ENCODE measurements at places on chromosomes 5 and 9.
A peak's percentile ranks its signal among the peaks of the same experiment; 100 is the strongest.

GRCh38 chr5:67292201-67292940 is 95.8 kb upstream of the CD180 start:
- DNase-seq, result no peak

DNA sequence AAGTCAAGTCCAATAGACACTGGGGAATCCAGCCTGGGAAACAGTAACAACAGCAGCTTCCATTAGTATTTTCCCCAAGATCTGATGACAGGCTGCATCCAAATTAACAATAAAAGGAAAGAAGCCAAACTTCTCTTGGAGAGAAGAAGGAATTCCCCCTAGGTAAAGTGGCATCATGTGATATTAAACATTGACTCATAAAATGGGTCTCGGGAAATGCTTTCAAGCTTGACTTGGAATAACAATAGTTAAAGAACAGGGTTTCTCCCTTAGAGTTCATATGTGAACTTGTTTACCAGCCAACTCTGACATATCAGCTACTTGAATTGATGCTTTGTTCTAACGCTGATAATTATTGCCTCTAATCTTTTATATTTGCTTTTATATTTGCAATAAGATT is 45.4 kb downstream of the ENTREP1 start:
- DNase-seq, result peak; percentile 79

DNA sequence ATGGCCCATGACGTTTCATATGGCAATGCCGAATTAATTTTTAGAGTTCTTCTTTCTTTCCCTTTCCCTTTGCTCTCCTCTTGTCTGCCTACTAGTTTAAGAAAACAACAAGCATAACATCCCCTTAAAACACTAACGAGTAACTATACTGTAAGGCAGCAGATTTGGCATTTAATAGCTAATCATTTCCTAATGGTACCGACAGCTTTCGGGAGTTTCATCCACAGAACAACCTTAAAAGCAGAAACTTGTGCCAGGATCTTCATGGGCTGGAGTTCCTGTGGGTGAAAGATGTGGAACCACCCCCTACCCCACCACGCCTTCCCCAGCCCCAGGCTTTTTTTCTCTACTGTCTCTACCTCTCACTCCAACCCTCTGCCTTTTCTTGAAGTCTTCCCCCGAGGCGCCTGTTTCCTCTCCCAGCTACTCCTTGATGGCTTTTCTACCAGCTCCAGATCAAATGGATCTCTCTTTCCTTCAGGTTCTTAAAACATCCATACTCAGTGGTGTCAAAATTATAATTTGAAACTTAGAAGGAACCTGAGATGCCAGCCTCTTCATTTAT is 319.5 kb downstream of the PIK3R1 start:
- no peak for DNase-seq

DNA sequence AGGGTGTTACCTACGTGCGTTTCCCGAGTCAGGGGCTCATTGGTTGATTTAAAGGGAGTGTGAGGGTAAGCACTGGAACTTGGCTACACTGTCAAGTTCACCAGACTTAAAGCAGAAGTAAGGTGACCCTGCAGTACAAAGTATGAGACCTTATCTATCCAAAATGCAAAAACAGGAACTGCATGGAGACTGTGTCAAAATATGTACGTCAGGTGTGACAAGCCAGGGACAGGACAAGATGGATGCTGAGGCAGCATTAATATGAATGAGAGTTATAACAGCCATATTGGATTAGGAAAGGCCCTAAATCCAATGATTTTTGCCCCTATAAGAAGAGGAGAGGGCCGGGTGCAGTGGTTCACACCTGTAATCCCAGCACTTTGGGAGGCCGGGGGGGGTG is 15.4 kb upstream of the SUSD3 start:
- DNase-seq, result no peak

- peak; percentile 58 for DNase-seq
These were observed 2.9 kb upstream of the TGFBI start for GRCh38 chr5:136025900-136026299.

DNA sequence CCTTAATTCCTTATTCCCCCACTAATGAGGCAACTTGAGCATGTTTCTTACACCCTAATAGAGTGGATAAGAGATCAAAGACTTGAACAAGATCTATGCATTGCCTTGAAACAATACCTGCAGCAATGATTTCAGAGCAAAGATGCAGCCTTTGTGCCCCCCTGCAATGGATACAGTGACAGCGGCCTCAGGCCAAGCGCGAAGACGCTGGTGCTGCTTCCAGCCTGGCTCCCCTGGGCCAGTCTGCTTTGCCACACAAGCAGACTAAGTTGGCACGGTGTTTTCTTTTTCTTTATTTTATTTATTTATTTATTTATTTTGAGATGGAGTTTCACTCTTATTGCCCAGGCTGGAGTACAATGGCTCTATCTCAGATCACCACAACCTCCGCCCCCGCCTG is 179.8 kb upstream of the S1PR3 start:
- DNase-seq, result no peak

DNA sequence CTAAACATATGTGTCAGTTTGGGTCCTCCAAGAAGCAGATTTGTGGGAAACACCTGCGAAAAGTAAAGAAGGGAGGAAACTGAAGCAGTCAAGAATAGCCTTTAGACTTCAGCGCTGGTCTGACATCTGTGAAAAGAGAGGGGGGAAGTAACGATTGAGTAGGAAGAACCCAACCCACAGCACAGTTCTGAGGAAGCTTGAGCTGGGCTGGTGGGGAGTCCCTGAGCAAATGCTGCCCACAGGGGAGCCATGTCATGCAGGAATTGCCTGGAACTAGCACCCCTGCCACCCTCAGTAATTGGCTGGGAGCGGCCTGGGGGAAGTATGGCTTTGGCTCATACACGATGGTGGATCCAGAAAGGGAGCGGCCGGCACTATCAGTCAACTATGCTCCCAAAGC is 20.6 kb downstream of the FAM240B start:
- DNase-seq, result no peak

DNA sequence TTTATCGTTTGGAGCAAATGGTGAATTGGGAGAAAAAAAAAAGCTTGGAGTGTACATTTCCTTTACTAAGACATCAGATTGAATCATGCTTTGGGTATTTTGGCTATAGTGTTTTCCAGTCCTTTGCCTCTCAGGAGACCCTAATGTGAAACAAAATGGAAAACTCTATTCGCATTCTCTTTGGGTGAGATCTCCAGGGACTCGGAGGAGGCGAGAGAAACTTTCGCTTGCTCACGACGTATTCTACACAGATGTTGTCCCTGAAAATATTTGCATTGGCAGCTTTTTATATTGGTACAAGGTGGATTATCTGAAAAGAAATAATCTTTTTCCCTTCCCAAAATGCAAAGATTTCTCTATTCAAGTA is 1240.1 kb upstream of the WWC1 start:
- DNase-seq, result peak; percentile 18

DNA sequence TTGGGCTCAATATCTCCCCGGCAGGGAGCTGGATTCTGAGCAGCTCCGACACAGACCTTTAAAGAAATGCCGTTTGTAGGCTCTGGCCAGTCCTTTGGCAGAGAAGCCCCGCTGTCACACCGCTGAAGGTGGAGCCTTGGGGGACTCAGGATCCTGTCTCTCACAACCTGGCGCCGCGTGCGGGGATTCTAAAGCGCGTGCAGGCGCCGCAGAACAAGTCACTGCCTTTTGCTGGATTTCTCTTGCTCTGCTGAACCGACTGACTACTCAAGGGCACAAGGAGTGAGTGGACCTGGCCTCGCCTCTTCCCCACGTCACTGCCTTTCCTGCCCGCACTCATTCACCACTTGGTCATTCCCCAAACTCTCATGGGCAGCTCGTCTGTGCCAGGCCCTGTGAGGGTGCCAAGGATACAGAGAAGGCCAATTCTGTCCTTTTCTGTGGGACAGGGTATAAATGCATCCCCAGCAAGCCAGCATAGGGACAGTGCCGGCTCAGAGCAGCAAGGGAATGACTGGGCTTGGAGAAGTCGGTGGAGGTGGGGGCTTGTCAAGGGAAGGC is 69.3 kb downstream of the CRB2 start:
- no peak for DNase-seq

GRCh38 chr9:36163786-36164170 is 5.4 kb upstream of the CCIN start:
- DNase-seq, result peak; percentile 63

GRCh38 chr5:10689391-10690081 is 71.5 kb downstream of the DAP start:
- peak; percentile 24 for DNase-seq

- no peak for DNase-seq
These were observed 800.6 kb downstream of the KCTD16 start for GRCh38 chr5:144971108-144971850.

- DNase-seq, result no peak
These were observed 5.7 kb downstream of the IL6ST start for GRCh38 chr5:55988979-55989638.

GRCh38 chr9:36721846-36722588 is 149.3 kb downstream of the MELK start:
- DNase-seq, result peak; percentile 22

DNA sequence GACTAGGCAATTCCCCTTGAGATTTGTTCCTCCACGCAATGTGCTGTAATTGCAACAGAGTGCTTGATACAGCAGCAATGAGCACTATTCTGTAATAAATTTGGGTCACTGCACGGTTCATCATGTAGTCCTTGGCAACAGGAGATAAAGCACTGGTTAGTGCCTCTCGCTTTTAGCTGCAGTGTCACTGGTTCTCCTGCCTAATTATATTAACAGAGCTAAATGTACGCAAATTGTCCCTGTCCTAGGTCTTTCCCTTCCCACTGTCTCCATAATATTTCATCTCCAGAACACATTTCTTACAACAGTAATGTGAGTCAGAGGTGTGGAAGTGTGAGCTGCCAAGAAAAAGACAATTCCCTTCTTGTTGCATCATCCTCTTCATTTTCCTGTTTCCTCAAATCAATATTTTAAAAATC is 553.1 kb downstream of the ZNF608 start:
- peak; percentile 70 for DNase-seq

- peak; percentile 95 for DNase-seq
These were observed 35.6 kb upstream of the ATP6V1G1 start for GRCh38 chr9:114551750-114552685.

GRCh38 chr5:142630927-142631539 is 54.9 kb downstream of the FGF1 start:
- DNase-seq, result peak; percentile 19

GRCh38 chr5:180786531-180787398 is 15.8 kb downstream of the MGAT1 start:
- DNase-seq, result no peak

GRCh38 chr5:25515525-25515924 is 870.7 kb upstream of the CDH10 start:
- DNase-seq, result no peak

GRCh38 chr5:112820246-112820645 is 40.8 kb upstream of the SRP19 start:
- no peak for DNase-seq
